ENCODE measurements at places on chromosomes 11 and 22. TPM values are rescaled to one million over a fixed set of nuclear protein-coding genes. Genes with fewer than 3 reads are reported as not detected.

USP2 gene
- 105 TPM for total RNA-seq

ART5 gene
- 3.1 TPM for total RNA-seq

DGCR6 gene
- total RNA-seq: 33.1 TPM

CKAP5 gene
- total RNA-seq: 89.6 TPM

MN1 gene
- total RNA-seq: 34.8 TPM

INS gene
- total RNA-seq: not detected

APOL3 gene
- total RNA-seq: 20.3 TPM

TBX1 gene
- total RNA-seq: 34.7 TPM

DEPDC7 gene
- total RNA-seq: 2.4 TPM

TSSK2 gene
- 0.33 TPM for total RNA-seq

GSTT2B gene
- 6.8 TPM for total RNA-seq

SULT4A1 gene
- not detected for total RNA-seq
